ENCODE measurements at places on chromosomes 3 and 15. TPM values are rescaled to one million over a fixed set of nuclear protein-coding genes. Genes with fewer than 3 reads are reported as not detected.

- no peak for DNase-seq
Measured at GRCh38 chr15:92643849-92644815, 11.4 kb downstream of the FAM174B start.

- DNase-seq: peak; percentile 80
Measured at GRCh38 chr3:141412087-141412935, 44.0 kb downstream of the ZBTB38 start.

GRCh38 chr3:95899494-95899893 lies 914.9 kb upstream of the EPHA6 start:
- DNase-seq: peak; percentile 35

Gene KLHL40
- not detected for total RNA-seq
